ENCODE measurements at places on chromosomes 5 and 9.
A peak's percentile ranks its signal among the peaks of the same experiment; 100 is the strongest.

DNA sequence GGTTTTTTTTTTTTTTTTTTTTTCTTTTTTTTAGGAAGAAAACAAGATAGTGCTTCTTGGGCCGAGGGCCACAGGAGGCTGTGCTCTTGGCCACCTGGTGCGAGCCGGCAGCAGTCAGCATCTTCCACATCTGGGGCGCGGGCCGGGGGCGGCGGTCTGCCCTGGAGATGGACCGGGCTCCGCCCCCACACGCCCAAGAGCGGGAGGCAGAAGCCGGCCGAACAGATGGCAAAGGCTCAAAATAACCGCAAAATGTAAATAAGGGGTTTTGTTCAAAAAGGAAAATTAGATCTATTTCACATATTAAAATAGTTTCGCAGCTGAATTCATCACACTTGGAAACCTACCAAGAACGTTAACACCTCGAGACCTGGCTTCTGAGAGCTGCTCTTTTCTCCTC is 51.5 kb upstream of the UBAC1 start:
- DNase-seq: no peak

DNA sequence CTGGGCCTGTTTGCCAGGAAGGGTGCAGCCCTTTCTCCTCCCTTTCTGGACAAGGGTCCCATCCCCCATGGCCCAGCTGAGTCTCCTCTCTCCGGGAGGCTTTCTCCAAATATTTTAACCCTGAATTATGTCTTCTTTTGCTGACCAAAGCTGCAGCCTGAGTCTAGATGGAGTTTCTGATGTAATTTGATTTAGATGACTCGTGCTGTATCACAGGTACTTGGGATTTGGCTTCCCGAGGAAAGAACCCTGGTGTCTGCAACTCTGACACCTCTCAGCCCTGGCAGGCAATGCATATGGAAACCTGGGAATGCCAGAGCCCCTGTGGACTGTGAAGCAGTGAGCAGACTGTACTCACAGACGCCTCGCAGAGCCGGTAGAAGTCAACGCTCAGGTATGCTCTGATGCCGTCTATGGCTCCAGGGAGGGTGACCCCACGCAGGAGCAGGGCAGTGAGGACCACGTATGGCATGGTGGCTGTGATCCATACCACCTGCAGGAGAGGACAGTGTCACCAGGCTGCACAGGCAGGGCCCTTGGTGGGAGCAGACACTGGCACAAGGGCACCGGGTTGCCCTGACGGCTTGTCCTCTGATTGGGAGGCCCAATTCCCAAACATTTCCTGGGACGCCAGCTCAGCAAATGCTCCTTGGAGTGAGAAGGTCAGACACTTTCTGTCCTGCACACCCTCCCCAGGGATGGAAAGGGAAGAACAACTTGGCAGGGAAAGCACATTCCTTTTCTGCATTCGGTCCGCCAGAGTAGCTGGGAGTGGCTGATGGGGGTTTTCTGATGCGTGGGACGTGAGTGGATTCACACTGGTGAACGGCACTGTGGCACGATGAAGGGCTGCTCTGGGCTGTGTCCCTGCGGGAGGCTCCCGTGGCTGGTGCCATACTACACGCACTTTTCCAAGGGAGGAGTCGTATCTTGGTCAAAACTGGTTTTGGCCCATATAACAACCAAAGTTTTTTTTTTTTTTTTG is 24.7 kb downstream of the SLC6A3 start:
- no peak for DNase-seq

GRCh38 chr5:124292322-124292855 is 454.1 kb downstream of the ZNF608 start:
- no peak for DNase-seq

DNA sequence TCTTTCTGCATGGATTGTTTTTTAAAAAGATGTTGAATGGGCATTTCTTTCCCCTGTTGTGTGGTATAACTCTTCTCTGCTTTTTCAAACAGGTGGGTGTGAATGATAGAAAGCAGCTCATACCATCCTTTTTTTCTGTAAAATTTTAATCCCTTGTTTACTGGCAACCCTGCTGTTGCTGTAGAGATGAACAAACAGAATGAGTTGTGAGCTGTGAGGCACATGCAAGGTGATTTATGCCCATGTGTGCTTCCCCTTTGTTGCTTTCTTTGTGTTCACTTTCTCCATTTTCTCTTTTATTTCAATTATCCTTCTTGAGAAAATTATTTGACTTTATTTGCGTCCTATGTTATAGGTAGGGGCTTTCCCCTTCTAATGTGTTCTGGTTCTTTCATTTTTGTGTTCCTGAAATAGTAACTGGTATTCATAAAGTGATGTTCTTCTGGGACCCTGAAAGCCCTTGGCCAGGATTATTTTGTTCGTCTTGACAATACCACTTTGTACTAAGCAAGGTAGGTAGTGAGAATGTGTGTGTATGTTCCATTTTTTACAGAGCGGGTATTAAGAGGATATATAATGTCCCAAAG is 79.9 kb downstream of the AOPEP start:
- DNase-seq: no peak

DNA sequence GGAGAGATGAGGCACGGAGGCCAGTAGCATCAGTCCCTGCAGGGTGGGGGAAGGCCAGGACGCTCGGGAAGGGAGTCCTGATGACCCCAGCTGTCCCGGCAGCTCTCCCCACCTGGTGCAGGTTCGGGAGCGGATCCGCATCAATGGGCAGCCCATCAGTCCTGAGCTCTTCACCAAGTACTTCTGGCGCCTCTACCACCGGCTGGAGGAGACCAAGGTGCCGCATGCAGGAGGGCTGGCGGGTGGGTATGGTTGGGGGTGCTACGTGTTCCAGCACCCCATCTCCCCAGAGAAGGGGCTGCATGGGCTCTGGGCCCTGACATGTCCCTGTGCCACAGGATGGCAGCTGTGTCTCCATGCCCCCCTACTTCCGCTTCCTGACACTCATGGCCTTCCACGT is 4.2 kb downstream of the FPGS start:
- DNase-seq: no peak

DNA sequence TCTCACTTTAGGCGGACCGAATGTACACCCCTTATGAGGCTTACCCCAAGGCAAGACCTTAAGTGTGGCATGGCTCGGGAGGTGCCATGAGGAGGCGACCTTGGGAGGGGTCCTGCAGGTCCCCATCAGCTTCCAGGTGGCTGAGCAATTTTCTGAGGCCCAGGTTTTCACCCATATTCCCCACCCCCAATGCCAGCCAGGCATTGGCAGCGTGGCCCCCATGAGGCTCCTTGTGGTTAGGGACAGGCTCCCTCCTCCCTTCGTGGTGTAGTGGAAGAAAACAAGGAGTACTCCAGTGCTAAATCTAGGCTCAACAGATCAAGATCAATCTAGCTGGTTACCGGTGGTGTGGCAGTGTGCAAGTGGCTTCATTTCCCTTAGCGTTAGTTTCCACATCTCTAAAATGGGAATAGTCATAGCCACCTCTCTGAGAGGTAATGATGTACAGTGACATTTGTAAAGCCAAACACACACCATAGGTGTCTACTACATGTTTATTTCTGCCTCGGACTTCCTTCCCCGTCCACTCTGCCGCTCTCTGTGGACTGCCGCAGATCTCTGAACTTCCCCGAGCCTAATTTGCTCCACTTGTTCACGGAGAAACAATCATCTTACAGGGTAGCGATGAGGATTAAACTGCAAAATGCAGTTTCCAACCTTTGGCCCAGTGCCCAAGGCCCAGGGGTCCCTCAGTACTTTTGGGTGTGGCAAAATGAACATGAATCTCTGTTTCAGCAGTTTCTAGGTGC is 8.4 kb downstream of the LHX2 start:
- DNase-seq: no peak

DNA sequence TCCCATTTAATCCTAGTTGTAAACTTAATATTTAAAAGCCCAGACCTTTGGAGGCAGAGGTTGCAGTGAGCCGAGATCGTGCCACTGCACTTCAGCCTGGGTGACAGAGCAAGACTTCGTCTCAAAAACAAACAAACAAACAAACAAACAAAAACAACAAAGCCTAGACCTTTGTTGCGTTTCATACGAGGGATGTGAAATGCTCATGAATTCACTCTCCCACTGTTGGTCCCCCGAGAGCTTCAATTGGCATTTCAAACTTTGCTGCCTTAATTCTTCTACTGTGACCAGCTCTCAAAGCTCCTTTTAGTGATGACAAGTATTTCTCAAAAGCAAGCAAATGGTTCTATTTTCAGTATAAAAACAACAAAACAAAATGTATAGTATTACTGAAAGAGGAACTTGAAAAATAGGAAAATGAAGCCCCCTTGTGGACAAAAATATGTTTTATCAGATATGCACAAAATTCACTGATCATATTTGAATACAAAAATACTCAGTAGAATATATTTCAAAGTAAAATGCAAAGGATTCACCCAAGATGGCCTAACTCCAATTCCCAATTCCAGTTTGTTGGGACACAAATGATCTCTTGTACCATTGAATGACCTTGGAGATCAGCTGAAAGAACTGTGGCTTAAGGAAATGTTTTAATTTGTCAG is 140.4 kb downstream of the ESM1 start:
- DNase-seq: peak; percentile 82

GRCh38 chr9:5514617-5515260 is 4.4 kb downstream of the PDCD1LG2 start:
- DNase-seq: no peak

GRCh38 chr5:93401634-93402213 is 179.3 kb downstream of the NR2F1-AS1 start:
- DNase-seq: no peak

GRCh38 chr5:85538362-85538761 is 1079.4 kb upstream of the COX7C start:
- DNase-seq: peak; percentile 0

- no peak for DNase-seq
Measured at GRCh38 chr5:155471027-155471426, 457.5 kb downstream of the KIF4B start.

DNA sequence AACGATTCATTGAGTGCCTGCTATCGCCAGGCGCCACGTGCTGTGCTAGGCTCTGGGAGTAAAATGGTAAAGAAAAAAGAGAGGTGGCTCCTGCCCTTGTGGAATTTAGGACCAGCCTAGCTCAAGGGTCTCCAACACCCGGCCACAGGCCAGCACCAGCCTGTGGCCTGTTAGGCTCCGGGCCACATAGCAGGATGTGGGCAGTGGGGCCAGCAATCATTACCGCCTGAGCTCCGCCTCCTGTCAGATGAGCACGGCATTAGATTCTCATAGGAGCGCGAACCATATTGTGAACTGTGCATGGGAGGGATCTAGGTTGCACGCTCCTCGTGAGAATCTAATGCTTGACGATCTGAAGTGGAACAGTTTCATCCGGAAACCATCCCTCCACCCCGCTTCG is 1.5 kb downstream of the RMRP start:
- no peak for DNase-seq

DNA sequence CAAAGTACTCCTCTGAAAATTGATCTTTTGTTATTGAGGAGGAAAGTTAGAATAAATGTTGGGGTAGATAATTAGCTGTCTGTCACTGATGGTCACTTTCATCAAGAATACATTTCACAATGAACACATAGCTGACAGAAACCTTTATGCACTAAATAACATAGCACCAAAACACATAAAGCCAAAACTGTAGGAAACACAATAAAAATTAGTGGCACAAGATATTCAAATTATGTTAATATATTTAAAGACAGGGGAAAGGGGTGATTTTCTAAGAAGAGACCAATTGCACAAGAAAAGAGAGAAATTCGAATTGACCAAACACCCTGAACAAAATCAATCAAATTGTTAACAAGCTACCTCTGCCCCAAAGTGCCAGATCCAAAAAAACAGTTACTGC is 89.7 kb downstream of the AK8 start:
- no peak for DNase-seq

- no peak for DNase-seq
Measured at GRCh38 chr5:151002250-151002649, 18.1 kb upstream of the GPX3 start.

GRCh38 chr5:79727451-79728355 is 38.1 kb downstream of the CMYA5 start:
- no peak for DNase-seq

DNA sequence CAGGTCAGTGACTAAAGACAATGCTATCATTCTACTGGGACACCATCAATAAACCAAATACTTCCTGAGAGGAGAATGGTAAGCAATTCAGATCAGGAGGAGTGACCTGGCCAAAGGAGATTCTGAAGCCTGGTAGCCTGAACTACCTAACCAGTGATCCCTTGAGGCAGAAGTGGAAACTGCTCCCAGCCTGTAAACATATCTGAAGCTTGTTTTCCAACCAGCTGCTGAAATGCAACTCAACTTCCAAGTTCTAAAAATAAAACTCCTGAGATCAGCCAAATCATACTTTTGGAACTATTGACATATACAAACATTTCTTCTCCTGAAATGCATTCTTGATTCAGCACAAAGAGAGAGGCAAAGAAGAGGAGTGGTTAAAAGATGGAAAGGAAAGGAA is 204.1 kb downstream of the EBF1 start:
- no peak for DNase-seq

DNA sequence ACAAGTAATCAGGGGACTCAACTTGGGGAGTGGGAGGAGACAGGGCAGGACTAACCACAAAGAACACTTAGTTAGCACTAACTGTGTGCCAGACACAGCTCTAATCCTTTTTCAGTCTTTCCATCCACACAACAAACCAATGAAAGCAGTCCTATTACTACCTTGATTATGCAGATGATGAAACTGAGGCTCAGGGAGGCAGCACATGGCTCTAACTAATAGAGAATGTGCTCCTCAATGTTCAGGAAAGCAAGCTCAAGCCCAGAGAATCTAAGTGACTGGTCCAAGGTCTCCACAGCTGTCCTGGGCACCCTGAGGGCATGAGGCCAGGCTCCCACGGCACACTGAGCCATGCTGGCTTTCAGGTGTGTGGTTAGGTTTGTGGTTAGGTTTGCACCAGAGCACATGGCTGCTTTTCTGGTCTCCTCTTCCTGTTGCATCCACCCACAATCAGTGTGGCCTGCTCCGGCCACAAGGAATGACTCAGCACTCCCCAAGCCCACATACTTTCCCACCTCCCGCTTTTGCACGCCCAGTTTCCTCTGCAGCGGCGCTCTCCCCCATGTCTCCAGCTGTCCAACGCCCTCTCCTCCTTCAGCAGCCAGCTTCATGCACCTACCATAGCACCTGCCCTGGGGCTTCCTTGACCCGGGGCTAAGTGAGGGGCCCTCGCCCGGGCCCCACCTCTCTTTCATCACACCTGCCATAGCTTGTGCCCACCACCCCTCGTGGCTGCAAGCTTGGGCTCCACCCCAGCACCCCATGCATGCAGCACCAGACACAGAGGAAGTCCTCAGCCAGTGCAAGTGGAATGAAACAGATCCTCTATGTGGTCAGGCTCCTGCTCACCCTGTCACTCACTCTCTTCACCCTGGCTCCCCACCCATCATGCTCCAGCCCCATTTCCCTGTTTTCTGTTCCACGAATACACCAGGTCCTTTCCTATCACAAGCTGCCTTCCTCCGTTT is 133.1 kb downstream of the GABBR2 start:
- peak; percentile 41 for DNase-seq

- no peak for DNase-seq
Measured at GRCh38 chr9:130833031-130833990, 1.7 kb upstream of the ABL1 start.

DNA sequence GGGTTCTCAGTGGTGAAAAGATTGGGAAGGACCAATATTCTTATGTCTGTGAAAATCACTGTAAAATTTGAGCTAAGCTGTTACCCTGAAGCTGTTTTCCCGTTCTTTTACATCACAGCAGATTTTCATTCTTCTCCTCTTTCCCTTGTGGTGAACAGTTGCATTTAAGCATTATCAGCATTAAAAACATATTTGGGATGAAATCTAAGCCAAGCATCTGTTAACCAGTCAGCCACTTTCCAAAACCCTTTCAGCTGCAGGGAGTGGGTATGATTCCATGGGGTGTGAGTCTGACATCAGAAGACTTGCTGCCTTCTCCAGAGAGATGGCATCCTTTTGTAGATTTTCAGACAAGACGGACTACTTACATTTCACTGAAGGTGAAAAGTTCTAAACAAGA is 97.2 kb downstream of the TRIO start:
- no peak for DNase-seq

- DNase-seq: no peak
Measured at GRCh38 chr9:126532019-126532462, 81.7 kb upstream of the LMX1B start.
